ENCODE measurements at places on chromosomes 11 and 22.
A peak's percentile ranks its signal among the peaks of the same experiment; 100 is the strongest.

- DNase-seq: no peak
Measured at GRCh38 chr11:3219281-3219892, 774 bp upstream of the MRGPRG start.

DNA sequence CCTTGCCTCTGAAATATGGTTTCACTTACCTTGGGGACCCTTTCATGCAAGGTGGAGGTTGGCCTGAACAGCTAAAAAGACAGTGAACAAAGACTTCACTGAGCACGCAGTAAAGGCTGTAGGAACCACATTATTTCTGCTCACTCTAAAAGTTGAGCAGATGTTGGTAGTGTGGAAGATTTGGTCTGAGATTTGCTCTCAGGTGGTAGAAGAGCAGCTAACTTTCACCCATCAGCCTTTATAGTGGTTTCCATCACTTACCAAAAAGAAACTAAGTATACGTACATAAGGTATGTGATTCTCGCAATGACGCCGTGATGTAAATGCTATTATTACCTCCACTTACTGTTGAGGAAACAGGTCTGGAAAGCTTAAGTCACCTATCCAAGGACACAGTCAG, 47.3 kb downstream of the PRR5L start:
- DNase-seq: no peak

GRCh38 chr11:28338371-28338770, 230.2 kb downstream of the METTL15 start:
- no peak for DNase-seq

DNA sequence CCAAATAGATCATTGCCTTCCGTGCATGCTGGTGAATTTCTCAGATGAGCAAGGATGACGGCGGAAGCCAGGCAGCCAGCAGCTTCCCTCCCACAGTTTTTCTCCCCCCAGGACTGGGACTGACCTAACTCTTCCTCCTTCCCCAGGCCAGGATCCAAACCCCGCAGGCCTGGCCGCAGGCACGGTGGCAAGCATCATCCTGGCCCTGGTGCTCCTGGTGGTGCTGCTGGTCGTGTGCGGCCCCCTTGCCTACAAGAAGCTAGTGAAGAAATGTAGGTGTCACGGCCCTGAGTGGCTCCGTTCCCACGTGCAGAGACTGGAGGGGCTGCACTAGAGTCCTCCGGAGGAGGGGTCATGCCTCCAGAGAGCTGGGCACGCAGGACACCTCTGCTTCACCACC, 20.5 kb downstream of the CD5 start:
- no peak for DNase-seq

GRCh38 chr11:70925238-70925637, 327.1 kb downstream of the SHANK2 start:
- no peak for DNase-seq

DNA sequence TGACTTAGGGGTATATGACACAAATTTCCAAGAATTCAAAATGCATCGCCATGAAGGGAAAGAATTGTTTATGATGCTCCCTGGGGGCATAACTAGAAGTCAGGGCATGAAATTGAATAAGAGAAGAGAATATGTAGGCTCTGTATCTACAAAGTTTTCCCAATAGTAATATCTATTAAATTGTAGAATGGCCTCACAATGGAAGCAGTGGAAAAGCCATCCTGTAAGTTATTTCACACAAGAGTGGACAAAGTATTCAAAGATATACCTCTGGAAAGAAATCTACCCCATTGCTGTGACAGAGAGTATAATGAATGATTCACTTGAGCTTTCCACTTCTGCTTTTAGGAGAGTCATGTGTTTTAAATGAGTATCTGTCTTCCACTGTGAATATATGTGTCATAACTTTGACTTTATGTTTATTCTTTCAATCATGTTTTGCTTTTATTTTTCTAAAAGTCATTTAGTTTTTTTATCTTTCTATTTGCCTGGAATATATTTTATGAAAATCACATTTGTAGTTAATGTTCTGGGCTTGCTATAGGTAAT, 65.7 kb upstream of the DDI1 start:
- DNase-seq: no peak

GRCh38 chr11:68038718-68039525, at the start of gene TCIRG1:
Gene TCIRG1 (plus strand): TSS chr11:68039025. CDS start chr11:68041272, 2,247 bp downstream.
- DNase-seq: no peak

GRCh38 chr22:49535527-49536125, 292.0 kb downstream of the BRD1 start:
- no peak for DNase-seq

- DNase-seq: peak; percentile 47
Measured at GRCh38 chr22:24758164-24758799, 16.2 kb downstream of the PIWIL3 start.

- no peak for DNase-seq
Measured at GRCh38 chr11:128365044-128365443, 222.3 kb downstream of the ETS1 start.

DNA sequence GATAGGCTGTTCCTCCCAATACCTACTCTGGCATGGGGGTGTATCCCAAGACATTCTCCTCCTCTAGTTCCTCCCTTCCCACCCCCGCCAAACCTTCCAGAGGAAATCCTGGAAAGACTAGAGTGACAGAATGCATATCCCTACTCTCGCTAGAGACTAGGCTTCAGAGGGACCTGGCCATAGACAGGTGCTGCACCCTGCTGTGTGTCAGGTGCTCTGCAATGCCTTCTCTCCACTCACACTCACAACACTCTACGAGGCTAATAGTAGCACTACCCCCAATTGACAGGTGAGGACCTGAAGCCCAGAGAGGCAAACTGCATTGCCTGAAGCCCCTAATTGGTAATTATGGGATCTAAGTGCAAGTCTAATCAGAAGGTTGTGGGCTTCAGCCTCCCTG, 46.2 kb upstream of the LMO1 start:
- DNase-seq: peak; percentile 47

DNA sequence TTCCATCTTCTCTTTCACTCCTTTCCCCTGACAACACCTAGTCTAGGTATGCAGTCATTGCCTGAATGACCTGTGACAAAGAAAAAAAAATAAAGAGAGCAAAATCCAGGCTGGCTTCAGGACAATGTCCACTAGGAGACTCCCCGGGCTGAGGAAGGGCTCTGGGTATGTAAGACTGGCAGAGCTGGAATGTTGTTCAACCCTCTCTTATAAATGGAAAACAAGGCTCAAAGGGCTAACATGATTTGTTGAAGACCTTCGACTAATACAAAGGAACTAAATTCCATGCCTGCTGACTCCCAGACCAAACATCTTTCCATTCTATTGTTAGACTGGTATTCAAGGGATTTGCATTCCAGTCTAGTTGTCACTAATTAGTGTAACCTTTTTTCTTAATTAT, 122.2 kb downstream of the ARL14EP start:
- DNase-seq: no peak

DNA sequence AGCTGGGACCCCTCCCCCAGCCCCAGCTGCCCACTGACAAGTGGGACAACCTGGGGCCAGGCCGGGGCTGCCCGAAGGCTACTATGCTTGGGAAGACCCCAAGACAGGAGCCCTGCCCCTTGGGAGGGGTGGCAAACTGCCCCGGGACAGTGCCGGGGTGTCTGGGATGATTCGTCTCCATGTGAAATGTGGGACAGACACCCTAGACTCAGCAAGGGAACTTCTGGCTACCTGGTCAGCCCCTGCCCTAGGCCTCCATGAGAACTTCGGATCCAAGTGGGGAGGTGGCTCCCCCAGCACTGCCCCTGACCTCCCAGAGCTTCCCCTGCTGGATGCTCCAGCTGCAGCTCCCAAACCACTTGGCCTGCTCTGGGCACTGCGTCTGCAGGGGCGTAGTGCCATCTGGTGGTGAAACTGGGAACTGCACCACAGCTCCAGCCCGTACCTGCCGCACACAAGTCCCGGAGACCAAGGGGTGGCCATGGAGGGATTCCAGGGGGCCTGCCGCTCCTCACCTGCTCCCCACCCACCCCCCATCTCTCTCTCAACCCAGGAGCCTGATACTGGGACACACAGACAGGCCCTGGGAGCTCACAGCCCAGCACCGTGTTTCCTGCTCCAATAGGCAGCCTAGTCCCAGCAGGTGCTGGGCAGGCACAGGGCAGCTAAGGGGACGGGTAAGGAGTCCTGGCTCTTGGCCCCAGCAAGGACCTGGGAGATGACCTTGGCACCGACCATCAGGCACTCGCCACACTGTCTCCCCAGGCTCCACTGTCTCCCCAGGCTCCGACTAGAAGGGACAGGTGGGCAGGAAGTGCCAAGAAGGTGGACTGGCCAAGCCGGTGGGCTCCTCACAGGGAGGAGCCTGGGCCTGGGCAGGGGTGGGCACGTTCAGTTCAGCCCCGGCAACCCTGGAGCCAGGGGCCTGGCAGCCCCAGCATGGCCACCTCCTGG, 194.1 kb downstream of the IGLL1 start:
- peak; percentile 51 for DNase-seq

DNA sequence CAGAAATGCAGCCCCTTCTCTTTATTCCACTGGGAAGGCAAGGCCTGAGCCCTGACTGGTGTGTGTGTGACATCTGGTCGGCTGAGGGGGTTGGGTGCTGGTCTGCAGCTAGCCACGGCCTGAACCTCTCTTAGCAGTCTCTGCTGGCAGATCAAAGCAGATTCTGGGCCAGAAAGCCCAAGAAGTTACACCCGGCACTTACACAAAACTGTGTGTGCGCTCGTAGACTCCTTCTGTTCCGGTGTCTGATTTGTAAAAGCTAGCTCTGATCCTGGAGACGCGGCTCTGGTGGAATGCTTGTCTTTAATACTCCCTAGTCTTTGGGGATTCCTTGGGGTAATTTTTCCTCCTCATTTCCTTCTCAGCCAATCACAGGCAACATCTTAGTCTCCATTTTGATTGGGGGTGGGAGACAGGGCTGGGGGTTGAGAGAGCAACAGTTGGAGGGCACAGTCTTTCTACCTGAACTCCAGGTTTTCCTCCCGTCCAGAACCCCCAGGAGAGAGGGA, 5.5 kb downstream of the PKNOX2 start:
- no peak for DNase-seq

DNA sequence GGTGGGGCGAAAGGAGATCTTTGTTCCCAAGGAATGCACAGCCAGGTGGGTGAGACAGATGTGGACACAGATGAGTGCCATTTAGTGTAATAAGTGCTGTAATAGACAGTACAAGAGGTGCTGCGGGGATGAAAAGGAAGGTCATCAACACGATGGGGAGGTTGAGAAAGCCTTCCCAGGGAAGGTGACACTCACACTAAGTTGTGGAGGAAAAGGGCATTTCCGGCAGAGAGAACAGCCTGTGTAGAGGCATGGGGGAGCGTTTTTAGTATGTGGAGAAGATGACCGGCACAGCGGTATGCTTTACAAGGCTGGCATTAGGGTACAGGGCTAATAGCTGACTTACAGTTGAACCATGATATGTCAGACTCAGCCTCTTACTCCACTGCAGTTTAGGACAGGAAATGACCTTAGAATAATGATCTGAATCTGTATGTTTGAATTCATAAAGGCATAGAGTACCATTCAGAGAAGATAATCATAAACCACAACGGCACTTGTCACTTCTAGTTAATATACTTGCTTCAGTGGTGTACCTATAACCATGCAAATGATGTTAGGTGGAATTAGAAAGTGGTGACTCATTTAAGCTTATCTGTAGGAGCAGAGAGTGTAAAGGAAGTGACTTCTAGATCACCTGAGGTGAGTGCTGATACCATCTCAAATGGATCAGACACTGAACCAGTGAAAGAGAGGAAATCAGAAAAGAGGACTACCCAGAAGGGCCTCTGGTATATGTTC, 60.6 kb downstream of the FAM83F start:
- no peak for DNase-seq

- DNase-seq: no peak
Measured at GRCh38 chr11:105202844-105203548, 63.4 kb upstream of the CARD18 start.

DNA sequence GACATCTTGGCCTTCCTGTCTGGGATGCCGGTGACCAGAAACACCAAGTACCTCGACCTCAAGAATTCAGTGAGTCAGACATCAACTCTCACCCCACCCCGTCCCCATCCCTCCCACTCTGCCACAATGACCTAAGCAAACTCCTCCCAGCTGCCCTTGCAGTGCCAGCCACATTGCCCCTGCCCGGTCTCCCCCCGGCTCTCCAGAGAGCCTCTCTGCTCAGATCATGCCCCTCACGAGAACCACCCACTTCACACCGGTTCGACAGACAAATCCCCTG, 23.6 kb upstream of the MYRF start:
- DNase-seq: no peak

- DNase-seq: no peak
Measured at GRCh38 chr11:111123463-111124398, 121.8 kb upstream of the POU2AF2 start.

DNA sequence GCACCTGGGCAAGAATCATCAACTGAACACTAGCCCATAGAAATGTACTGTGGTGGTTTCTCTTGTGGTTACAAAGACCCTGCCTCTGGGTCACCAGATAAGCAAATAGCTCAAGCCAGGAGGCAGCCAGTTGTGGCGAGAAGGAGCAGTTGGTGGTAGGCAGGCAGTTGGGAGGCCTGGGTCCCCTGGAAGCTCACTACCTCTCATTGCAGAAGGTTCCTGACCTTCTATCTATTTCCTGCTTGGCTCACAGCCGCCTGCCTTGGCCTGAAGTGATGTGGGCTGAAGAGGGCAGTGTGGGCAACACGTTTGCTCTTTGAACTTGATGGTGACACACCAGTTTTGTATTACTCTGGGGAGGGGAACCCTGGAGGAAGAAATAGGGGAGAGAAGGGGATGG, 34.7 kb downstream of the NECTIN1 start:
- peak; percentile 39 for DNase-seq

DNA sequence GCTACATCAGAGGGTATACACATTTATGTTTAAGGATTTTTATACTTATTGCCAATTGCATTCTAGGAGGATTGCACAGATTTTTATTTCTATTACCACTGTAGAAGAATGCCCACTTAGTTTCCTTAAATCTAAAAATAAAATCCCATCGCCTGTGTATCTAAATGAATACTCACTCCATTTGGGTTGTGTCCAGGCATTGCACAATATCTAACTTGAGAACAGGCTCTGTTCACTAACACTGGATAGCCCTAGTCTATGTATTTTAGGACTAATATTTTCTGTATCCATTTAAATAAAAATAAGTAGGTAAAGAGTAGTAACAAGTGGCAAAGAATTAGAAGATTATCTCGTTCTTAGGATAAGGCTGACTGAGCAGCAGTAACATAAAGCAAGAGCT, 4.1 kb downstream of the C11orf52 start:
- DNase-seq: no peak
